ENCODE measurements at places on chromosomes 3 and 15.

DNA sequence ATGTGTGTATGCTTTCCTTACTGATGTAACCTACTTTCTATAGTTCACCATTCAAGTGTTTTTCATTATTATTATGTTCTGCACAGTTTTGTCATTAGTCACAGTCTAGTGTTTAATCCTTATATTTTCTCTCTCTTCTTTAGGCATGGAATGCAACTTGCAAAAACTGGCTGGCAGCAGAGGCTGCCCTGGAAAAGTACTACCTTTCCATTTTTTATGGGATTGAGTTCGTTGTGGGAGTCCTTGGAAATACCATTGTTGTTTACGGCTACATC lies 6.9 kb downstream of the SUCNR1 start:
- DNase-seq, result no peak

DNA sequence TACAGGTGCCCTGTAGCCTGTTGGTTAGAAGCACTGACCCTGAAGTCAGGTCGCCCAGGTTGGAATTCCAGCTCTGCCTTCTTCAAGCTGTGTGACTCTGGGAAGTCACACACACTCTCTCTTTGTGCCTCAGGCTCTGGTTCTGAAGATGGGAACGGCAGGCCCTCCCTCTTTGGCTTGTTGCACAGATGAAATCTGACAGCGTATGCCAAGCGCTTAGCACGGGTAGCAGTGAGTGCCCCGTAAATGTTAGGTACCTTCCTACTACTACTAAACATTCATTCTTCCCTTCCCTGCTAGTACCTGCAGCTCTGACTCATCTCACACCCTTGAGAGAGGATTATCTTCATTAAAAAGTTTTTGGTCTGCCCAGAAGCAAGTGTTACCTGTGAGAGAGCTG lies 139.0 kb downstream of the PGPEP1L start:
- no peak for DNase-seq

GRCh38 chr3:7333125-7333524 lies 472.2 kb downstream of the GRM7 start:
- no peak for DNase-seq

- no peak for DNase-seq
Observed at GRCh38 chr3:136149667-136150066, 46.5 kb downstream of the MSL2 start.

DNA sequence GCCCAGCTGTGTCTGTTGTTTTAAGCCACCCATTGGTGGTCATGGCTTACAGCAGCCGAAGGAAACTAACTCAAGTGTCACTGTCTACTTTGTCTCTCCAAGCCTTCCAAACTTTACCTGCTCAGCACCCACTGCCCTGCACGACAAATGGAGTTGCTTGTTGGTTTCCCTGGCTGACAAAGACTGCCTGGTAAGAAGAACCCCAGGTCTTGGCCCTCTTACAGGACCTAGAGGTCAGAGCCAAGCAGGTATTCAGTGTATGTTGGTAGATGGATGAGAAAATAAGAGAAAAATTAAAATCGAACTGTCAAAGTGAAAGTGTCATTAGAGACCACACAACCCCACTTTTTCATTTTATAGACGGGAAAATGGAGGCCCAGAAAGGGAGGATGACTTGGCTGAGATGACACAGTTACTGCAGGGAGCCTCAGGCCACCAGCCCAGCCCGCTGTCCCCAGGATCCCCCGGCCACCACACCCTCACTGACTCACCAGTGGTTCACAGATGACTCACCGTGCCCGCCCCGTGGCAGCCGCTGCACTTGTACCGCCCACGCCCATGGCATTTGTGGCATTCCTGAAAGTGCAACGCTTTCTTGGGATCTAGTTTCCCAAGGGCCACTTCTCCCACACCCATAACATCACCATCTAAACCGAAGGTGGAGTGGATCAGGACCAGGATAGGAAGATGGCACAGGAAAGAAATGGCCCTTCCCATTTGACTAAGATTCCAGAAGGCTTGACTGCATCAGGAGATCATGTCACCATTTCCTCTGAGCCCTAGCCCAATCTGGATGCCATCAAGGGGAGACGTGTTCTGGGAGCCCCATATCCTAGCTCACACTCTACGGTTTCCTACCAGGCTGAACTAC lies 15.2 kb downstream of the SSUH2 start:
- DNase-seq, result peak; percentile 67

- no peak for DNase-seq
Observed at GRCh38 chr15:44034334-44034733, 160.7 kb downstream of the FRMD5 start.

DNA sequence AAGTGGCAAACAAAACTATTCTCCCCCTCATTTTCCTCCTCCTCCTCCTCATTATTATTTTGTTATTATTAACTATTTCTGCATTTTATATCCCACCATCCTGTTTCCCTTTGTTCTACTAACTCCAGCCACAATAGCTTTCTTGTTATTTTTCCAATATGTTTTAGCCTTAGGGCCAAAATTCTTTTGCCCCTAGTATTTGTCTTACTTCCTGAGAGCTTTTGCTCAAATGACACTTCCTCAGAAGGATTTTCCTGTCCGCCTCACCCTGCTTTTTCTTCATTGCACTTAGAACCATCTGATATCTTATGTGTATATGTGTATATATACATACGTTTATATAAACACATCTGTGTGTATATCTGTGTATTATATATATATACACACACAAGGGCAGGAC lies 32.7 kb upstream of the NUDT16 start:
- no peak for DNase-seq

GRCh38 chr3:42159706-42160472 lies 68.7 kb downstream of the TRAK1 start:
- peak; percentile 23 for DNase-seq

DNA sequence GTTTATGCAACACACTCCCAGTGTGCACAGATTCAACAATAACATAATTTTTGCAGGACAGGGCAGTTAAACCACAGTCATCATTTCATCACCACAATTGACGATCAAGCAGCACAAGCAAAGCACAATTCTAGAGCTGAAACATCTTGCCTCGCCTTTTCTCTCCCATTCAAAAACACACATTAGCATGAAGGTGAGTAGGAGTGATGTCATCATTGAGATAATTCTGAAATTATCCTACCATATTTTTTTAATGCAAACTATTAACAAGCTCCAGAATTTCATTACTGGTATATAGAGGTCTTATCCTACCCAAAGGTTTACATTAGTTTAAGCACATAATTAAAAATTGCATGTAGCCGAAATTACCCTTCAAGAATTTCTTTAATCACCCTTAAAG lies 3.5 kb downstream of the IGDCC3 start:
- DNase-seq, result no peak

- no peak for DNase-seq
Observed at GRCh38 chr3:143307613-143308183, 188.1 kb downstream of the CHST2 start.

- no peak for DNase-seq
Observed at GRCh38 chr3:48018841-48019240, 2.6 kb upstream of the MAP4 start.

GRCh38 chr15:27707257-27707656 lies 391.9 kb downstream of the OCA2 start:
- no peak for DNase-seq

DNA sequence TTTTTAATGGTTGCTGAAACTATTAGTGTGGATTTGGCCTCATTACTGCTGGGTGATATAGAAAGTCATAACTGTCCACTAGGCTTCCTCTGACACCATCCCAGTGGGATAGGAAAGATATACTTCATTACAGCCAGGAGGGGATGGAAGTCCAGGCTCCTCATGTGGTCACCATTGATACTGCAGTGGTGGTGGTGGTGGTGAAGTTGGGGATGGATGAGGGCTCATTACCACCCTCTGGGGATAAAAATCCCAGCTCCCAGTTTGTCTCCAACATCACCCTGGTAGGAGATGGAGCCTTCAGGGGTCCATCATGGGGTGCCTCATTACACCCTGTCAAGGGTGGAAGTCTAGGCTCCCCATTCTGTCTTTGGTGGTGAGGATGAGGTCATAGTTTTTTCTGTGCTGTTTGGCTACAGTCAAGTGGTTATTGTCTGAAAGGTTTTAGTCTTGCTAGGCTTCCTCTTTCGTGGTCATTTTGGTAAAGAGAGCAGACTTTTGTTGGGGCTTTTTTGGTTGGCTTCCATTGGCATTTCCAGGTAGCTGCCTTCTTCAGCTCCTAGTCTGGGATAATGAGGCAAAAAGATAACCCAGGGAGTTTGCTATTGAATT lies 30.1 kb upstream of the FILIP1L start:
- DNase-seq, result no peak

DNA sequence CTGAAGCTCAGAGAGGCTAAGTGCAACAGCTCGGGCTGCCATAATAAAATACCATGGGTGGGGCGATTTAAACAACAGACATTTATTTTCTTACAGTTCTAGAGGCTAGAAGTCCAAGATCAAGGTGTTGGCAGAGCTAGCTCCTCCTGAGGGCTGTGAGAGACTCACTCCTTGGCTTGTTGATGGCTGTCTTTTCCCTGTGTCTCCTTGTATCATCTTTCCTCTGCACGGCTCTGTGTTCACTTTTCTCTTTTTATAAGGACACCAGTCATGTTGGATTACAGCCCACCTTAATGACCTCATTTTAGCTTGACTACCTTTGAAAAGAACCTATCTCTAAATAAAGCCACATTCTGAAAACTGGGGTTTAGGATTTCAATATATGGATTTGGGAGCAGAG lies 129.7 kb downstream of the RPL22L1 start:
- no peak for DNase-seq

DNA sequence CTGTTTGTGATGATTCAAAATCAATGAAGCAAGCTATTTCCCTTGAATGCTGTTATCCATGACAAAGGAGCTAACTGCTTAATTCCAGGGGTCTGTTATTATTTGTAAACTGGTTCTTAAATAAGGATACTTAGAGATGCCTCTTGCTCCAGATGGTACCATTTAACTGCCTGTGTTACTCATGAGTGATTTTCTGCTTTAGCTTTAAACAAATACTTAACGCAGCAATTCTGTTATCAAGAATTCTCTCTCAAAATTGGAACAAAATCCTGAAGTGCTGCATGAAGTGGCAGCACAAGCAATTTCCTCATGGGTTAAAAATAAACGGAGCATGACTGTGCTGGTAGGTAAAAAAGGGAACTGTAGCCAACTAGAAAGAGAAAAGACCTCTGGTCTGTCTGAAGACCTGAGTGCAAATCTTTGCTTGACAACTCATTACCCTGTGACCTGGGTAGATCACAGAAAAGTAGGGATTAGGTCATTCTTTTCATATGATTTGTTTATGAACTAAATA lies 62.5 kb upstream of the GBE1 start:
- DNase-seq, result no peak

GRCh38 chr15:99566157-99566897 lies 543 bp downstream of the MEF2A start:
- peak; percentile 30 for DNase-seq

DNA sequence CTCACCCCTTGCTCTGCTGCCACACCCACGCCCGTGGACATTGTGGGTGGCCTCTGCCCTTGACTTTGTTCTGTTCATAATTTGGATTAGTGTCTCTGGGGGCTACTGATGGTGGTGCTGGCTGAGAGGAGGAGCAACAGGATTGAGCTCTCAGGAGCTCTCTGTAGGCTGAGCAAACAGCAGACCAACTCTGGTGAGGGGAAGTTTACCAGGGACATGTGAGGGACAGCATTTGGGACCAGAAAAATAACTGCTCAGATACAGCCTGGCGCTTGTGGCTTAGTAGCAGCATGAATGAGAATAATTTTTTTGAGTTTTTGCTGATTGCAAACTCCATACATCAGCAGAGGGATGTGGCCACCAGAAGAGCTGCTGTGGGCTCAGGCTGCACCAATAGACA lies 14.8 kb downstream of the PPCDC start:
- DNase-seq, result no peak

DNA sequence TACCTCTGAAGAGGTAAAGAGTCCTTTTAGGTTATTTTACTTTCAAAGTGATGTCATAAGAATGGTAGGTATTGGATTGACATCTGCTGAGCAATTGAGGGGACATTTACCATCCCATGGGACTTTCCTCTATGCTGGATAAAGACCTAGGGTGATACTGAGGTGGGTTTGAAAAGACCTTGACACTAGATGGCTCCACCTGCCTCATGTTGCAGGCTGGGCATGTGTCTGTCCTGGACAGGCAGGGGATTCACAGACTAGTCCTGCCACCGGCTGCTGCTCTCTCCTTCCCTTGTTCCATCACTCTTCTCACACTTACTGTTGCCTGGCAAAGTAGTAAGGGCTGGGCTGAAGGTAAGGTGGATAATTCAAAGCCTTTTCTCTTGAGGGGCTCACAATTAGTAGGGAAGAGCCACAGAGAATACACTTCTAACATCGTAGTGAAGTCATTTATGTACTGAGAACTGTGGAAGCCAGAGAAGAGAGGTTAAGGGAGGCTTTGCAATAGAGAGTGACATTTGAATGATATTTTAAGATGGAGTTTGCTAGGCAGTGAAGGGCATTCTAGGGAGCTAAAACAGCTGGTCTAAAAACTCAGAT lies 27.7 kb downstream of the TRAK1 start:
- no peak for DNase-seq

DNA sequence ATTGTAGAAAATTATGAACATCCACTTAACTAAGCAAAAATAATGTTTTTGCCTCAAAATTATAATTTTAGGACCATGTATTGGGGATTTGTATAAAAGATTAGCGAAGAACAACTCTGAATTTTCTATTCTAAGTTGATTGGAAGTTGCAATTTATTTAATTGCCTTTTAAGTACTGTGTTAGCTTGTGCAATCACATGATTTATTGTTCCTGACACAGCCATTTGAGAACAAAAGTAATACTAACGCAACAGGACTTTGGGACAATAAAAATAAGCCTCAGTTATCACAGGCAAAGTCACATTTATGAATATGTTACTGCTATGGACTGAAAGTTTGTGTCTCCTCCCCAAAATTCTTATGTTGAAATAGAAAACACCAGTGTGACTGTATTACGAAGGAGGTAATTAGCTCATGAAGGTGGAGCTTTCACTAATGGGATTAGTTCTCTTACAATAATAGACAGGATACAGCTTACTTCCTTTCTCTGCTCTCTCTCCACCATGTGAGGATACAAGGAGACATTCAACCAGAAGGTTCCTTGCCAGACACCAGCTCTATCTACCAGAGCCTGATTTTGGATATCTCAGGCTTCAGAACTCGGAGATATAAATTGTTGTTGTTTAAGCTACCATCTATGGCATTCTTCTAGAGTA lies 745.9 kb downstream of the ZBBX start:
- DNase-seq, result no peak

DNA sequence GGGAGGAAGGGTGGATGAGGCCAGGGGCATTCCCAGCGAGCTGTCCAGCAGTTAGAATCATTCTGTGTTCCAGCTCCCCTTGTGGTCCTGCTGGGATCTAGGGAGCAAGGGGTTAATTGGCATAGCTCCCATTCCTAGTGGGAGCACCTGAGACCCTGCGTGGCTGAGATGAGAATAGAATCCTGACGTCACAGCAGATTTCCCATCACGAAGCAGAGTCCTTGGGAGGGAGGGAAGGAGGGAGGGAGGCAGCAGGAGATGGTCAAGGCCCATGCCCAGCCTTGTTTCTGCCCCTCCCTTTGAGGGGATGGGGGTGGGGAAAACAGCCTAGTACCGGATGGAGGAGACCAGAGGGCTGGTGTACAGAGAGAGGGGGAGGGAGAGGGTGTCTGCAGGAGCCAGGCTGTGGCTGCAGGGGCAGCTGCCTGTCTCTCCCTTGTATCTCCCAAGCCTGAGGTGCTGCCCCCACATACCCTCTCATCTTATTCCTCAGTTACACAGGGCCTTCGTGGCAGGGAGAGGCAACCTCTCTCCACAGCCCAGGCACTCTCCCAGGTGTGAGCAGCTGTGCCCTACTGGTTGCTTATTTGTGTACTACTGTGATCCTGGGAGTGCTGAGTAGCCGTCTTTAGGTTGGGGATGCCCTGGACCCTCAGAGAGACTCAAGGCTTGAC lies 5.4 kb downstream of the TYRO3 start:
- no peak for DNase-seq

GRCh38 chr3:126982126-126982470 lies 817 bp upstream of the PLXNA1 start:
- DNase-seq, result peak; percentile 72
